Activated T-cell treated with anti-CD3 and anti-CD28 coated beads, Interleukin-2, amount 50 U/mL, for 24 hours (primary cell): ENCODE measurements at places on chromosomes 3 and 15.

GRCh38 chr3:30314757-30315325 is 291.6 kb upstream of the TGFBR2 start:
- no peak for DNase-seq

DNA sequence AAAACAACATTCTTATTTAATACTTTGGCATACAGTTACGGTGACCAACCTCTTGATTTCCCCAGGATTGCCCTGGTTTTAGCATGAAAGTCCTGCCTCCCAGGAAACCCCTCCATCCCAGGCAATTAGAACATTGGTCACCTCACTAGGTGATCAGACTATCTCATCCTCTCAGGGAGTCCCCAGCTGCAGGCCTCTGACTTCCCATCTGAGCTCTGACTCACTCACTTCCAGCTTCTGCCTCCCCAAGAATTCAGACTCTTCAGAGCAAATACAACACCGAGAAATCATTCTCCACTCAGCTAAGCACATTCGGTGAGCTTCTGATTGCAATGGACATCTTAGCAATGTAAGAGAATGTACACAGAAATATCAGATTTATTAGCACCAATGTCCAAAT is 92.4 kb upstream of the HES1 start:
- no peak for DNase-seq

- DNase-seq = no peak
Measured at GRCh38 chr3:3209714-3210113, 30.2 kb upstream of the CRBN start.

GRCh38 chr3:46293991-46294833 is 52.0 kb downstream of the CCR3 start:
- DNase-seq = peak; percentile 80

GRCh38 chr3:52430416-52430810 is 14.5 kb downstream of the SEMA3G start:
- DNase-seq = peak; percentile 20

DNA sequence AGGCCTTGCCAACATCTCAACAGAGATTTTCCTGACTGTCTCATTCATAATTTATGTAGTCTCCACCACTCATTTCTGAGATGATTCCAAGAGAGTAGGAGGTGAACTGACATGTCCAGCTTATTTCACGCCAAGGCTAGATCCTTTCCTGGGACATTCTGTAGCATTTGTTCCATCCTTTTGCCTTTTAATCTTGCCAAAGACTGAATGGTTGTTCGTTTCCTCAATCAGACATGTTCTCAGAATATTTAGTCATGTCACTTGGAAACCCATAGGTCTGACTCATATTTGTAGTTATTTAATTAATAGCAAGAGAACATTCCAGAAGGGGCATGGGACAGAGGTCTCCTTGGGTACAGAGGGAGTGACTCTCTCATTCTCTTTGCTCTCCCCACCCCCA is 80.9 kb downstream of the DHX36 start:
- no peak for DNase-seq

DNA sequence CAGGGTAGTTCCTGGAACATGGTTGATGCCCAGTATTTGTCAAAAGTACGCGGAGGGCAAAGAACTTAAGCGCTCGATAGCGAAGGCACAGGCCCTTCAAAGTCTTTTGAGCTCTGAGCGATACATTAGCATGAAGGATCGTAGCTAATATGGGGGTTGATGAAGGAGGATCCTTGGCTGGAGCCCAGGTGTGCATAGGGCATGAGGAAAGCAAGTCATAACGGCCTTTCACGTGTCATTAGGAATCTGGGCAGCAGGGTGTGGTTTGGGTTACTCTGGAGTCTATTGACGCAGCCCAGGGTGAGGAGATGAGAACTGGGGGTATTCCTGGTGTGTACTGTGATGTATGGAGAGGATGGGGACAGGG is 31.7 kb downstream of the SPINK8 start:
- no peak for DNase-seq
